ENCODE measurements at places on chromosomes 5 and 9.
A peak's percentile ranks its signal among the peaks of the same experiment; 100 is the strongest.

GRCh38 chr5:77008413-77008812 lies 21.8 kb upstream of the AGGF1 start:
- no peak for DNase-seq

GRCh38 chr9:126703866-126704156 lies 90.1 kb downstream of the LMX1B start:
- DNase-seq = no peak

GRCh38 chr9:81902196-81902595 lies 26.0 kb upstream of the SPATA31D4 start:
- peak; percentile 51 for DNase-seq

DNA sequence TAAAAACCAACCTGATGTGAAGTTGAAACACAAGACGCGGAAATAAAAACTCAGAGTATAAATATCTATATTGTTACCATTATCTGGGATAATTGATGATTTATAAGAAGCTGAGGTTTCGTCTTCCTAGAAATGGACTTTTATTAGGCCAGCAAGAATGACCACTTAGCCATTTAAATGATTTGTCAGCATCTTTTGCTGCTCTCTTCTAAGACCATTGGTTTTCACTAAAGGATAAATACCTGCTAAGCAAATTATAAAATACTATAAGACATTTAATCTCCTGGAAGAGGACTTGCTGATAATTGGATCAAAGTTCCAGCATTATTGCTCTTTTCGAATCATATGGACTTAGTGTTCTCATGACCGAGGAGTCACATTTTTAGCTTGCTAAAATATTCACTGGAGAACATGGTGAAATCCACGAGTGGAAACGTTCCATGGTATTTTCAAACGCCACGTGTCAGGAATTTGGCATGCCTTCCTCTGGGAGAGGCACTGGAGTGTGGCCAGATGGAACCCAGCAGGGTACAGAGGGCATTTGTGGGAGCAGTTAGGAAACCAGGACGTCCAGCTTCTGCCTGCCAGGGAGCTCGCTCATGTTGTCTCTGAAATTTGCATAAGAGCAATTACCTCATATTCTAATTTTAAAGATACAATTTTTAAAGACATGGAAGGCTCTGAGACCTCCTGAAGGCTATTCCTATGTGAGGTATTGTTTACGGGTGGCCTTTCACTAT lies 43.1 kb downstream of the TNFAIP8 start:
- peak; percentile 39 for DNase-seq

- DNase-seq = peak; percentile 72
Measured at GRCh38 chr5:173707392-173707791, 90.9 kb upstream of the BOD1 start.

- no peak for DNase-seq
Measured at GRCh38 chr9:133949486-133950061, 42.5 kb downstream of the VAV2 start.

DNA sequence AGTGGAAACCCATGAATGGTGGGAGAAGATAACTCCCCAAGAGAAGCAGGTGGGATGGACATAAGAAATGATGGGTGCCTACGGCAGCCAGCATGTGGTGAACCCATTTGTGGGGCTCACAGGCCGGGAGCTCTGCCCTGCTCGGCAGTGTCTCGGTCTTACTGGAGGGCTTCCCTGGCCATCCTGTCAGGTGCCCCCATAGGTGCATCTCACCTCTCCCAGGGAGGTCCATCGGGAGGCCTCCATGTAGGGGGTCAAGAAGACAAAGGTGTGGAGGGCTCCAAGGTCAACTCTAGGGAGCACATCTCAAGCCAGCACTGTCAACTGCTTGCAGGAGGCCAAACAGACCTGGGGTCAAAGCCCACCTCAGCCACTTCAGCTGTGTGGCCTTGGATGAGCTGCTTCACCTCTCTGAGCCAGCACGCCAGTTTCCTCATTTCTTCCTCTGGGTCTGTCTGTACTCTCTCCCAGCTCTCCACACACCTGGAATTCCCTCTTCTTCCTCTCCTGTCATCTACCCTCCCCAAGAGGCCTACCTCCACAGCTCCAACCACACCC lies 10.5 kb upstream of the ADGRD2 start:
- no peak for DNase-seq

- no peak for DNase-seq
Measured at GRCh38 chr5:117296872-117297271, 722.2 kb upstream of the SEMA6A start.

DNA sequence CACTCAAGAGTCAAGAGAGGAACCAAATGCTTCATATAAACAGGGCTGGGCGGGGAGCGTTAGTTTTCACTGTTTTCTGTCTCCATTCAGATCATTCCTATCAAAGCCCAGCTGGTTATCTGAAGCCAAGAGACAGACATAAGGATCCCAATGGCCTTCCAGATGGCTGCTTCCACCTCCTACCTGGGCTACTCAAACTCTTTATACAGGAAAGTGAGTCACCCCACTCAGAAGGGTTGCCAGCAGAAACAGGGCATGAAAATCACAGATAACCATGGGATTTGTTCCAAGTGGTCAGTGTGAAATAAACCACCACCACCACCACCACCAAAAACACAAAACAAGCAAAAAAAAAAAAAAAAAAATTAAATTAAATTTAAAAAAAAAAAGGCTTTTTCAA lies 5.5 kb downstream of the PRSS3 start:
- DNase-seq = no peak

GRCh38 chr5:10489810-10490426 lies 48.2 kb downstream of the ROPN1L start:
- peak; percentile 35 for DNase-seq

DNA sequence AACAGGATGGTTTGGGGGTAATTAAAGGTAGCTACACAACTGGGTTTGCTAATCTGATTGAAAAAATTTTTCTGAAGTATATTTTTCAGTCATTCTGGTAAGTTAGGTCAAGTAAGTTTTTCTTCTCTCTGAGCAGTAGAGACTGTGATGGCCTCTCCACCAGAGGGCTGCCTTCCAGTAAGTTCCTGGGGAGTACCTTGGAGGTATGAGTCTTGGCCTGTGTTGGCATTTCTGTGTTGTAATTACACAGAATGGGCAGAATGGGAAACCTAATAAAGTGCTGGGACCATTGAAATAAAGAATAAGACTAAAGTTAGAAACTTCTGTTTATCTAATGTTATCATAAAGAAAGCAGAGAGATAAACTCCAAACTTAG lies 430.8 kb downstream of the ARHGEF28 start:
- DNase-seq = peak; percentile 73

- DNase-seq = no peak
Measured at GRCh38 chr9:107105784-107106183, 177.3 kb upstream of the RAD23B start.

DNA sequence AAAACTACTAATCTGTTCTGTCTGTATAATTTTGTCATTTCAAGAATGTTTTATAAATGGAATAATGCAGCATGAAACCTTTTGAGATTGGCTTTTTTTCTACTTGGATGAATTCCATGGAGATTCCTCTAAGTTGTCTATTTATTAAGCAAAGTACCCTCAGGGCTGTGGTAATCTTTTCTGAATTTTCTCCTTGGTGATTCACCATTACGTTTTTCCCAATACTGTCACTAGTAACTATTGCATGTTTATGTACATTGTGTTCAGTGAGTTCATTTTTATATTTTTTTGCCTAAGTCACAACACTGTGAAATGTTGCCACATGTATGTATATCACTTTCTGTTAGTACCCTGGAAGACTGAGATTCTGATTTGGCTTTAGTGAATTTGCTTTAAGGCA lies 177.0 kb upstream of the GRIN3A start:
- DNase-seq = no peak

- DNase-seq = peak; percentile 84
Measured at GRCh38 chr5:143065185-143065965, 295.2 kb downstream of the ARHGAP26 start.

DNA sequence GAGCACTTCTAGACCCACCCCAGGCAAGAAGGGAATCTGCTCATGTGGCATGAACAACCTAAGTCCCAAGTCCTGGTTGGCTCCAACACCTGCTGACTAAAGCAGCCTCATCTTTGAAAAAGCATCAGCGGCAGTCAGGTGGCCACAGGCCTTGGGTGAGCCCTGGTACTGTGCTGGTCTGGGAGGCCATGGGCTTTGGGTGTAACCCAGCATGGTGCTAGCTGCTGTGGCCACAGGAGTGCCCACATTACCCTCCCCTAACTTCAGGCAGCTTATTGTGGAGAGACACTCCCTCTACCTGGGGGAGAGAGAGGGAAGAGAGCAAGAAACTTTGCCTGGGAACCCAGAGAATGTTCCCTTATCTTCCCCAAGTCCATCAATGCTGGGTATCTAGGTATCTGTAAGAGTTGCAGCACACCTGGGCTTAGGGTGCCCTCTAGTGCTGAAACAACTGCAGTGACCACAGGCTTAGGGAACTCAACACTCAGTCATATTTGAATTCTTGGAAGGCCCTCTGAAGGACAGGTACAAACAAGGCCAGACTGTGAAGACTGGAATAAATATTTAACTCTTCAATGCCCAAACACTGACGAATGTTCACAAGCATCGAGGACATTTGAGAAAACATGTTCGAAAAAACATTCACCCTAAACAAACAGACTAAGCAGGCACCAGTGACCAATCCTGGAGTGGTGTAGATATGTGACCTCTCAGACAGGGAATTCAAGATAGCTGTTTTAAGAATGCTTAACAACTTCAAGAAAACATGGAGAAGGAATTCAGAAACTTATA lies 69.9 kb upstream of the OR2K2 start:
- DNase-seq = peak; percentile 44

GRCh38 chr5:117082977-117083376 lies 508.4 kb upstream of the SEMA6A start:
- DNase-seq = no peak

- no peak for DNase-seq
Measured at GRCh38 chr5:159732220-159732619, 184.1 kb upstream of the ADRA1B start.

- peak; percentile 72 for DNase-seq
Measured at GRCh38 chr9:34559624-34560455, 29.7 kb downstream of the CNTFR start.

DNA sequence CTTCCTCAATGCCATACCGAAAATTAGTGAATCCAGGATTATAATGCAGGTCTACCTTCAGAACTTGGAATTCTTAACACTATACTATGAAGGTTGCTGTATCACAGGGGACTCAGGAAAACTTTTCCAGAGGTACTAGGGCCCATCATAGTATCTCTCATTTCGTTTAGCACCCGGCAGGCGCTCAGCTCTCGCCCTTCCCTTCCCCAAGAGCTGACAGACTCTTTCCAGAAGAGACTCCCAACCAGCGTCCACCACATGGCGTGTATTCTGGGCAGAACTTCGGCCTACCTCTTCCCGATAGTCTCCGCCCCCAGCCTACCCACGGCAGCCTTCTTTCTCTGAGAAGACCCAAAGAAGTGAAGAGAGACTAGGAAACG lies 271 bp downstream of the NOL8 start:
- no peak for DNase-seq

DNA sequence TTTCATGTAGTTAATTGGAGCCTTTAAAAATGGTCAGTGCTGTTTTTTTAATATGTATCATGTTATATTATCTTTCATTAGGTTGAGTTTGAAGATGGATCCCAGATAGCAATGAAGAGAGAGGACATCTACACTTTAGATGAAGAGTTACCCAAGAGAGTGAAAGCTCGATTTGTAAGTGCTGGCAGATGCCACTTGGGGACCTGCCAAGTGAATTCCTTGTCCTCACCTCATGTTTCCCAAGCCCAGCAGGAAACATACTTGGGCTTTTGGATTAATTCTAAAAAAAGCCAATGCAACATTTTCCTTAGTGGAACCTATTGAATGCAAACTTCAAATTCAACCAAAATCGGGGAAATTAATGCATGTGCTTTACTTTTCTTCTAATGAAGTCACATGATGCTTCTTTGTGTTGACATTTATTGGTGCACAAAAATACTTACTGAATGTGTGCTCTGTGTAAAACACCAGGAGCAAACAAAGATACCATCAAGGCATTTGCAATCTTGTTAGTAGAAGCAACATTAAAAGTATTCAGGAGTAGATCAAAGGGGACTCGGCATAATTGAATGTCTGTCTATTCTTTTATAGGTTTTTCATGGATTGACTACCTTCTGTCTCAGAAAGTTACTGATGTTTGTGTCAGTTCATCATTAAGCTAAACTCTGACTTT lies 412.1 kb downstream of the KDM4C start:
- DNase-seq = peak; percentile 67

GRCh38 chr9:124267271-124267807 lies 9.6 kb downstream of the NEK6 start:
- peak; percentile 57 for DNase-seq

DNA sequence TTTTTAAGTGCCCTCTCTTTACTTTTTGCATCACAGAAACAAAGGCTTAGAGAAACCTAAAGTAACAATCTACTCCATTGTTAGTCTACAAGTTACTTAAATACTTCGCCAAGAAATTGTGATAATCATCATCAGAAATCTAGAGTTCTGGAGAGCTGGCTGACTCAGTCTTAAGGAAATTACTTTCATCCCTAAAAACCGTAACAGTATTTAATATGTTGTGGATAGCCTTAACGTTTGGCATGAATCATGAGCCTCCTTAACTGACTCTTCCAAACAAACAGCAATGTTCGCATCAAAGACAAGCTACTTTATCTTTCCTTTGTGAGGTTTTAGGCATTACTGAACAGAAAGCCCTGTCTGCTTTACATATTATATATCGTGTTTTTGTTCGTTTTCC lies 128.7 kb downstream of the NIPBL start:
- DNase-seq = peak; percentile 15
